8988T (cell line): ENCODE measurements at places on chromosomes 1 and 21.

DNA sequence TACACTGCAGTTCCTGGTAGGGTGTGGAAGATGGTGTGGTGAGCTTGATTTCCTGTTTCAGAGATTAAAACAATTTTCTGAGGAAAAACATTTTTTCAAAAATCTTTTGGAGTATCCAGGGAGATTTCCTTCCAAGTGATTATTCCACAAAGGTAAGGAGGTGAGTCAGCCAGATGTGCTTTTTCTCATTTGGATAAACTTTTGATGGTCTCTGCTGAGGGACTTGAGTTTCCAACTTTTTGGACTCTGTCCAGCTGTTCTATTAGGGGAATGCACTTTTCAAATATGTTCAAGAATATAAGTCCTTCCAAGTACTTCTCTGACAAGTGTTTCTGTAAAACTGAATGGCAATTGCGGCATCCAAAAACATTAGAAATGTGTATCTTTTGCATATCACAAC is 628.8 kb upstream of the ADAMTS5 start:
- no peak for DNase-seq

DNA sequence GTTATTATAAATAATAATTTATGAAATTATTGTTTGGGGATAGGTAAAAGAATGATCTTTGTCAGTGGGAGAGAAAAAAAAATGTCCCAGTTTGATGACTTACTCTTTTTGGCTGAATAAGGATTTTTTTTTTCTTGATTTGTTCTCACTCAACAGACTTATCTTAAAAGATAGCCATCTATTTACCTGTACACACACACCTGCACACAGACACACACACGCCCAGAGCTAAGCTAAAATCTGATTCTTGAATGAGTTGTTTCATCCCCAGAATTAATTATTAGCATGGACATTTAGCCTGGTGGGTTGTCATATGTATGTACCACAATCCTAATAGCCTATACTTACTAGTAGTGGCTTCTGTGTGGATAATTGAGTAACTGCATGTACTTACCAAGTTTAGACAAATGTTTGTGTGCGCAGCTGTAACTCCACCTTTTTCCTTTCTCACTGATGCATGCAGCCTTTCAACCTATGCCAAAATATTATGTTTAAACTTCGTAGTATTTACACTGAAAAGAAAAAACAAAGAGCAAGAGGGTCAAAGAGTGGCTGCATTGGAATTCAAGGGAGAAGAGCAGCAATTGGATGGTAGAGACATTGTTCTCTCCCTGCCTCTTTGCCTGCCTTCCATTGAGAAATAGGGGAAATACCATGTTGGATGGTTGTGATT is 174.3 kb downstream of the ADGRL2 start:
- no peak for DNase-seq

DNA sequence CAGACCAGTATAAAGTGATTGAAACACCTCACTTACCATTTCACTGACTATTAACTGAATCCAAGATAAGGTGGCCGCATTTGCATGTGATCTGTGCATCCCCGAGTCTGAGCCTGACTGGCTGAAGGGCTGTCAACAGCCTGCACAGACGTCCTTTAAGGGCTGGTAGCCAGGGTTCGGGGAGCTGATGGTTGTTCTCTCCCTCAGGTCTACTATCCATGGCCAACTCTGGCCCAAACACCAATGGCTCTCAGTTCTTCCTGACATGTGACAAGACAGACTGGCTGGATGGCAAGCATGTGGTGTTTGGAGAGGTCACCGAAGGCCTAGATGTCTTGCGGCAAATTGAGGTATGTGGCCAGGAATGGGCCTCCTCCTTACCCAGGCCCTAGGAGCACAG is 14.0 kb downstream of the PPIE start:
- no peak for DNase-seq

DNA sequence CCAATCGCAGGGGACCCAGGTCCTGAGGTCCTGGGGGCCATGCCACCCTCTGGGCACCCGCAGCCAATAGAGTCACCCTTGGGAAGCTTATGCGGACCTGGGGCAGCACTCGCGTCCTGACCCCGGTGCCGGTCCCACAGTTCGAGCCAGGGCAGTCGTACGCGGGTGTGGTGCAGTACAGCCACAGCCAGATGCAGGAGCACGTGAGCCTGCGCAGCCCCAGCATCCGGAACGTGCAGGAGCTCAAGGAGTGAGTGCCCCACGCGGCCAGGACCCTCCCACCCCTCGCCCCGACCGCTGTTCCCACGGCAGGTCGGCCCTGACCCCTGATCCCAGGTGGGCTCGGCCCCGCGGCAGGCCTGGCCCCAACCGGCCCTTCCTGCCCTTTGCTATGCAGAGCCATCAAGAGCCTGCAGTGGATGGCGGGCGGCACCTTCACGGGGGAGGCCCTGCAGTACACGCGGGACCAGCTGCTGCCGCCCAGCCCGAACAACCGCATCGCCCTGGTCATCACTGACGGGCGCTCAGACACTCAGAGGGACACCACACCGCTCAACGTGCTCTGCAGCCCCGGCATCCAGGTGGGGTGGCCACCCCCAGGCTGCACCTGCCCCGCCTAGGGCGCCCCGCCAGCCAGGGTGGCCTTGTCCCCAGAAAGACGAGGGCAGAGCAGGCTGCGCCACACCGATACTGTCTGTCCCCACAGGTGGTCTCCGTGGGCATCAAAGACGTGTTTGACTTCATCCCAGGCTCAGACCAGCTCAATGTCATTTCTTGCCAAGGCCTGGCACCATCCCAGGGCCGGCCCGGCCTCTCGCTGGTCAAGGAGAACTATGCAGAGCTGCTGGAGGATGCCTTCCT is 20.5 kb downstream of the COL6A1 start:
- no peak for DNase-seq

DNA sequence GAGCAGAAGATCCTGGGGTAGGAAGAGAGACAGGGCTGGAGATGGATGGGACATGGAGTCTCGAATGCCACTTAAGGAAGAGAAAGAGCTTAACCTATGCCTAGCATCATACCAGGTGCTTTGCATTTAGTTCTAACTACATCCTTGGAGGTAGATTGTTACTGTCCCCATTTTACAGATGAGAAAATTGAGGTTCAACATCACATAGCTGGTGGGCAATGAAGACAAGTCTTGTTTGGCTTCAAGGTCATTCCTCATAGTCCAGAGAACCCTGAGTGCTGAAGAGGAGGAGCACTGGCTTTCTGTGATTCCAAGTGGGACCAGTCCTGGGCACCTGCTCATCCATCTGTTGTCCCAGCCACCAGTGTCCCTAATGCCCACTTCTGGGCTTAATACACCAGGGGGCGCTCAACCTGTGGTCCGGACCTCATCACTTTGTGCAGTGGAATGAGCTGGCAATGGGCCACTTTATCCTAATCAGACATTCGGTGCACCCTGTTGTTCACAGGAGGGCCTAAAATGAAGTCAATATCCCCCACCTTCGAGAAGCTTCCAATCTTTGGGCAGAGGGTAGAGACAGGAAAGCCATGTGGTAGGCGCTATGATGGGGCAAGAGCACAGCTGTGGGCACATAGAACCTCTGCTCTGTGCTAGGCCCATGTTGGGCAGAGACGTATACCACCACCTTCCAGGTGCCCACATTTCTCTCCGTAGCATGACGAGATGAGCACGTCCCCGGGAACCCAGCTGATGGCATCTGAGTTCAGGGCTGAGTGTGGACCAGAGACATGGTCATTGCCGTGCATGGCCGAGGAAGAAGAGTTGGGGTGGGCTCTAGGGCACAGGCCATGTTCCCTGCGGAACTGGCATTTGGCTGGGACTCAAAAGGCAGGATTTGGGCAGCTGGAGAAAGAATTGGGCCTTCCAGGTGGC is 9.2 kb downstream of the RPS6KA1 start:
- peak; percentile 55 for DNase-seq

GRCh38 chr1:42313970-42314369 is 21.1 kb downstream of the FOXJ3 start:
- no peak for DNase-seq
